ENCODE measurements at places on chromosomes 13 and 19.
A peak's percentile ranks its signal among the peaks of the same experiment; 100 is the strongest.

DNA sequence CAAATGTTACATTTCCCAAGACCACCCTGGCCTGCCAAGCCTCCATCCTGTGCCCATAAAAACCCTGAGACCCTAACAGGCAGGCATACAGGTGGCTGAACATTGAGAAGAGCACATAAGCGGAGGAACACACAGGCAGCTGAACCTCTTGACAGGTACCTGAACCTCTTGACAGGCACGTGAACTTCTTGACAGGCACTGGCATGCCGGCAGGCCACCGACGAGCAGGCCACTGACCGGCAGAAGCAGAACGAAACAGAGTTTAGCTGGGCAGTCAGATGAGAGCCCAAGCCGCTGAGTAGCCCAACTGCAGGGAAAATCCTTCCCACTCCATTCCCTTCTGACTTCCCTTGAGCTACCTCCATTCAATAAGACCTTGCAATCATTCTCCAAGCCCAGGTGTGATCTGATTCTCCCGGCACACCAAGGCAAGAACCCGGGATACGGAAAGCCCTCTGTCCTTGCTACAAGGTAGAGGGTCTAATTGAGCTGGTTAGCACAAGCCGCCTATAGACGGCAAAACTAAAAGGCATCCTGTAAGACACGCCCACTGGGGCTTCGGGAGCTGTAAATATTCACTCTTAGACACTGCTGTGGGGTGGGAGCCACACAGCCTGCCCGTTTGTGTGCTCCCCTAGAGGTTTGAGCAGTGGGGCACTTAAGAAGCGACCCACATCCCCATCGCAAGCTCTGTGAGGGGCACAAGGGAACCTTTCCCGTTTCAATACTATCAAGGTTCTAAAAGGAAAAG is 2613.9 kb upstream of the PCDH20 start:
- DNase-seq, result no peak

GRCh38 chr19:4229179-4229931 is at the start of gene EBI3:
Gene EBI3 (plus strand): TSS chr19:4229523. CDS start chr19:4229551, 28 bp downstream.
- no peak for DNase-seq

GRCh38 chr19:36605877-36606478 is 865 bp downstream of the ZNF382 start:
- no peak for DNase-seq

DNA sequence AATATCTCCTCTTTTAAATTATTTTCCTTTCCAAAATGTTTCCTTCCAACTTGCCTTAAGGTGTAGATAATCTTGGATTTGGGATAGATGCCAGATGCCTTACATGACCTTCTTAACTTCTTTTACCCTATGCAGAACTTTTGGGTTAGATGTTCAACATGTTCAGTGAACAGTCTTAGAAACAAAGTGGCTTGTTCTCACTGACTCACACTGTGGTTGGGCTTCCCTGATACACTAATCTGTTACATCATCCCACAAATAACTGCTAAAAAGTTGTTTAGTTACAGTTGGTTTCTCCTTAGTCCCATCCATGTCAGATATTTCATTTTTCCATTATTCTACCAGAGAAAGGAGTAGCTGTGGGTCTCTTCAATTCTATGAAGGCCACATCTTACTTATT is 2638.2 kb downstream of the PCDH9 start:
- peak; percentile 22 for DNase-seq

GRCh38 chr19:48645620-48646000 is 377 bp downstream of the CA11 start:
- peak; percentile 4 for DNase-seq

DNA sequence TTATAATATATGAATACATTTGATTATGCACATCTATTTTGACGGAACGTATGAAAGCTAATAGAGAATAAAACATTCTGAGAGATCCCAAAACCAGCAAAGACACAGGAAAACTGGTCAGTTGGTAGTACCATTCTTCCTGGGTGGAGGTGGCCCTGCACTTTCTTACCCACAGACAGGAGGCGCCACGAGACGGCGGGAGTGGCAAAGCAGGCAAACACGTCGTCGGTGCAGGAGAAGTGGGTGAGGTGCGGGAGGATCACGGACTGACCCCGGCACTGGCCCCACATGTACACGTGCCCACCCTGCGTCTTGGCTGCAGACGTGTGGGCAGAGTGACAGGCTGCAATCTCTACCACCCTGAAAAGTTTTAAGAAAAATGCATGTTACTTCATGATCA is 36.1 kb downstream of the RCBTB1 start:
- DNase-seq, result no peak

GRCh38 chr19:40228863-40229262 is 2.4 kb upstream of the CCNP start:
- no peak for DNase-seq

DNA sequence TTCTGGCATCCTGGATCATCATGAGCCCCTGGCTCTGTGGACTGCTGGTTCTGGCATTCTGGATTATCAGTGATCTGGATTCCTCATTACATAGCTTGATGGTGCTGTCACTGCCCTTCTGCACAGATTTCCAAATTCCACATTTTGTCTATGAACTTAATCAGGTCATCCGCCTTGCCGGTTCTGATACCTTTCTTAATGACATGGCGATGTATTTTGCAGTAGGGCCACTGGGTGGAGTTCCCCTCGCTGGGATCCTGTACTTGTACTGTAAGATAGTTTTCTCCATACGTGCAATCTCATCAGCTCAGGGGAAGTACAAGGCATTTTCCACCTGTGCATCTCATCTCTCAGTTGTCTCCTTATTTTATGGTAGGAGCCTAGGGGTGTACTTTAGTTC is 24.4 kb upstream of the OR7C2 start:
- peak; percentile 64 for DNase-seq

- peak; percentile 55 for DNase-seq
Observed at GRCh38 chr13:102913914-102914313, 68.1 kb downstream of the ERCC5 start.

DNA sequence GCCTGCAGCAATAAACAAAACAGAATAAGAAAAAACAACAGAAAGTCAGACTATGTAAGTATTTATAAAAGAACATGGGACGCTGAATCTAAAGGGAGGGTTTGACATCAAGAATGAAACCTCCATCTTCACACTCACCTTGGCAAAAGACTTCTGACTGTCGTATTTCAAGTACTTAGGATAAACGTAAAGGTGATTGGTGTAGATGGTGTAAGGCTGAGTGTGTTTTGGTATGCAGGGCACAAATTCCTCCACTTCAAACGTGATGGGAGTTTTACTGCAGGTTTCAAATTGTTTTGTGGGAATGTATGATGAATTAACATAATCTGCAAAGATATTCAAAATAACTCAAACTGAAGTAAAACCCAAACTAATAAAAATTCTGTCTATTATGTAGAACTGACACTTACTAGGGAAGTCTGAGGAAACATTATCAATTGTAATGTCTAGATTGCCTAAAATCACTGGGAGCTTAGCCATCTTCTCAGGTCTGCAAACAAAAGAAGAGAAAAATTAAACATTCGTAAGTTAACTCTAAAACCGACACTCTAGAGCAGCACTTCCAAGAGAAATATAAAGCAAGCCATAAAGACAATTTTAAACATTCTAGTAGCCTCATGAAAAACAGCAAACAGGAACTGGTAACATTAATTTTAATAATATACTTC is 89.5 kb downstream of the DOCK9 start:
- DNase-seq, result no peak

DNA sequence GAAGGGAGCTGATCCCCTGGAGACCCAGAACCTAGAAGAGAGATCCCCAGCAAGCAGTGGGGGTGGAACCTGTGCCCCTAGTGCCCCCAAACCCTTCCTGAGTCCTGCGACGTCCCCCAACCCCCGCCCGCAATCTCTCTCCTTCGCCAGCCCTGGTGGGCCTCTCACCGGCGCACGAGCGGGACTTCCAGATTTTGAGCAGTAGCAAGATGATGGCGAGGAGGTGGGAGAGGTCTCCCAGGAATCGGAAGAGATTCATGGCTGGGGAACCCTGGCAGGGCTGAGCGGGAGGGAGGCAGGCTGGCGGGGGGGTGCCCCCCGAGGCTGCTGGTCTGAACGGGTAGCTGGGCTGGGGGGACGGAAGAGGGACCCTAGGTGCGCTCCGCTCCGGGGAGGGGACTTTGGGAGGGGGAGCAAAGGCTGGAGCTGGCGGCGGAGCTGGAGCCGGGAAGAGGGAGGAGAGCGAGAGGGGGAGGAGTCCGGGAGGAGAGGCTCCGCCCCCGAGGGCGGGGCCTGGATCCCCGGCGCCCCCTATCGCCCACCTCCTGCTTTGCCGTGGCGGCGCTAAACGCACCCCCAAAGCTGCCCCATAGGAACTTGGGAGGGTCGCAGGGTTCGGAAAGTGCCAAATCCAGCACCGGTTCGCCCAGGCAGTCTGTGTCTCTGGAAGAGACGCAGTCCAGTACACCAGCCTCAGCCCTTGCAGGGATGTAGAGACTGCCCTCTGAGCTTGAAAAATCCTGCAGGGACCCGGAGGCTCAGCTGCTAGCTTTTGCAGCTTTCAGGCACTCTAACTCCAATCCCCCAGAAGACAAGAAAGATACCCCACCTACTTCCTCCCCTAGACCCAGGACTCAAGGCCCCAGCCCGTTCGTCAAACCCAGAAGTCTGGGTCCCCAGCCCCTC is at the start of gene KDELR1:
Gene KDELR1, minus strand, starts transcription at position 452 of the 906 bp plus-strand sequence. Its CDS starts 193 bp downstream, at position 259.
- peak; percentile 64 for DNase-seq

- DNase-seq, result no peak
Observed at GRCh38 chr13:28552288-28552687, 57.4 kb upstream of the FLT1 start.

DNA sequence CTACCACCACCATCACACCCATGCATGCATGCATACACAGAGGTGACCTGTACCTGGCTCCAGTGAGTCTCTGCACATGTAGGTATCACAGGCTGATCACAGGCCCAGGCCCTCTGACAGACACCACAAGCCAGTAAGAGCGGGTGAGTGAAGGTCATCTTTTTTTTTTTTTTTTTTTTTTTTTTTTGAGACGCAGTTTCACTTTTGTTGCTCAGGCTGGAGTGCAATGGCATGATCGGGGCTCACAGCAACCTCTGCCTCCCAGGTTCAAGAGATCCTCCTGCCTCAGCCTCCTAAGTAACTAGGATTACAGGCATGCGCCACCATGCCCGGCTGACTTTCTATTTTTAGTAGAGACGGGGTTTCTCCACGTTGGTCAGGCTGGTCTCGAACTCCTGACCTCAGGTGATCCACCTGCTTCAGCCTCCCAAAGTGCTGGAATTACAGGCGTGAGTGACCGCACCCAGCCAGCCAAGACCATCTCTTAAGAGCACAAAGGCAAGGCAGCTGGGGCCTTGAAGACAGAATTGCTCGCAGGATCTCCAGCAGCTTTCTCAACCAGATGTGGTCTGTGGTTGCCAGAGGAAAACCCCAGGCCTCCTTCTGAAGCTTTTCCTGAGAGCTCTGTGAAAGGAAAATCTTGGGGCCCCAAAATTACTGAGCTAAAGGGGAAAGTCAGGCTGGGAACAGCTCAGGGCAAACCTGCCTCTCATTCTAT is 3.2 kb upstream of the NKG7 start:
- no peak for DNase-seq

DNA sequence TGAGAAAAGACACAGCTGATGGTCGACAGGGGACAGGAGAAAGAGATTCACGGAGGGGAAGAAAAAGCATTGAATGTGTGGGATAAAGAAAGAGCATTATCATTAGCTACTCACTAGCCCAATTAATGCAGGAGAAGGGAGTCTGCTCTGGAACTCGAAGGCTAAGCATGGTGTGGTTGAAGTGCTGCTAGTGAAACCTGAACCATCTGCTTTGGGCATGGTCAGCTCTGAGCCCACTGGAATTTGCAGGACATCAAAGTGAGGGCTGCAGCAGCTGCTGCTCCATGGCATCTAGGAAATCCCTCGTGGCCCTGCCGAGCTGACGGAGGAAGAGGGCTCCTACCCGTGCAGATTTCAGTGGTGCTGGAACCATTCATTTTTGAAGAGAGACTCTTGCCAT is 320.3 kb downstream of the ATP8A2 start:
- DNase-seq, result no peak

- no peak for DNase-seq
Observed at GRCh38 chr13:103063376-103063775, 2.8 kb downstream of the SLC10A2 start.
